ENCODE measurements at places on chromosomes 4 and X. TPM values are rescaled to one million over a fixed set of nuclear protein-coding genes. Genes with fewer than 3 reads are reported as not detected.

The ABLIM2 gene
- 0.80 TPM for total RNA-seq

The ENPEP gene
- total RNA-seq, result not detected

The CT45A10 gene
- not detected for total RNA-seq

The ELOVL6 gene
- 9.2 TPM for total RNA-seq

The TMEM144 gene
- 14.9 TPM for total RNA-seq

The DMRTC1 gene
- not detected for total RNA-seq

The DUX4 gene
- total RNA-seq, result not detected

The GPRIN3 gene
- 2.7 TPM for total RNA-seq

The SSX2 gene
- not detected for total RNA-seq

The IL2 gene
- not detected for total RNA-seq

The PF4V1 gene
- total RNA-seq, result not detected

The CXorf49 gene
- total RNA-seq, result not detected

The CT45A5 gene
- total RNA-seq, result not detected

The PDE6B gene
- 1.1 TPM for total RNA-seq

The STARD8 gene
- total RNA-seq, result 20.2 TPM

The RHOH gene
- total RNA-seq, result not detected

The TXK gene
- 0.79 TPM for total RNA-seq

The TEX13B gene
- not detected for total RNA-seq

The USP17L5 gene
- not detected for total RNA-seq

The CYBB gene
- total RNA-seq, result not detected

The MAGEA11 gene
- total RNA-seq, result not detected

The IL2RG gene
- not detected for total RNA-seq

The CDKL5 gene
- 3.7 TPM for total RNA-seq

The AFF2 gene
- not detected for total RNA-seq

The BMPR1B gene
- total RNA-seq, result 0.66 TPM

The HPSE gene
- total RNA-seq, result 16.2 TPM

The DDX53 gene
- total RNA-seq, result not detected

The KLF8 gene
- 3.3 TPM for total RNA-seq

The GPRASP1 gene
- 1.9 TPM for total RNA-seq

The CNKSR2 gene
- not detected for total RNA-seq

The MECP2 gene
- total RNA-seq, result 34.7 TPM

The FABP2 gene
- not detected for total RNA-seq

The UGT2B11 gene
- total RNA-seq, result not detected
